Posterior vena cava (tissue), 2 donors: ENCODE measurements at places on chromosomes 3 and 15. TPM values are rescaled to one million over a fixed set of nuclear protein-coding genes. Genes with fewer than 3 reads are reported as not detected.

DNA sequence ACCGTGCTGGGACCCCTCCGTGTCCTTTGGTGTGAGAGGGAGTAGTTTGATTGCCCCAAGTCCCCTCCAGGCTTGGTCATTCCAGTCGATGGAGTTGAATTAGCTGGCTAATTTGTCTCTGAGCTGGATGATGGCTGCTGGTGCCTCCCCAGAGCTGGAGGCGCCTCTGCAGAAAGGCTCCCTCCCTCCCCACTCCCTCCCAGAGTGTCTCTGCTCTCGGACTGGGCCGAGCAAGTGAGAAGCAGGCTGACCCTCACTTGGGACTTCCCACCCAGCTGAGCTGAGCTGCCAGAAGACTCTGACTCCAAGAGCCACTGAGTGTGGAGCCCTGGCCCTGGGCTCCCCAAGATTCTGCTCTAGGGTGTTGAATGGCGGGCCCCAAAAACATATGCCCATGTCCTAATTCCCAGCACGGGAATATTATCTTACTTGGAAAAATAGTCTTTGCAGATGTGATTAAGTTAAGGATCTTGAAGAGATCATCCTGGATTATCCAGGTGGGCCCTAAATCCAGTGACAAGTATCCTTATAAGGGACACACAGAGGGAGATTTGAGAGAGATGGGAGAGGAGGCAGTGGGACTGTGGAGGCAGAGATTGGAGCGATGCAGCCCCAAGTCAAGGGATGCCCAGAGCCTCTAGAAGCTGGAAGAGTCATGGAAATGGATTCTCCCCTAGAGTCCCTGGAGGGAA, 60.7 kb upstream of the TLE3 start:
- no peak for DNase-seq

- no peak for DNase-seq
Observed at GRCh38 chr3:9216736-9217135, 32.7 kb downstream of the SRGAP3 start.

DNA sequence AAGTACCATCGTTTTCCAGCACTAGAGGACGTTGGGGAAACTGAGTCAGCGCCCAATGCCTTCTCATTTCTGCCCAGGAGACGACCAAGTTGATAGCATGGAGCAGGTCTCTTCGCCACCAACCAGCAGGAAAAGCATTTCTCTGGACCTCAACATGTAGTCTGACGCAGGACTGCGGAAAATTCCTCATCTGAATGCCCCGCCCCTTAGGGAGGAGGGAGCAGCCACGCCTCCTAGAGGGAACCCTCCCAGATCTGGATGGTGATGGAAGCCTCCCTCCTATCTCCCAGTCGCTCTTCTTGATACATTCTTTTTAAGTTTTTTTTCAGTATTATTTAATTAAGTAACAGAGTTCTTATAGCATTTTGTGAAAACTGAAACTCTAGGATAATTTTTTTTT, 17.4 kb upstream of the MINDY4B start:
- DNase-seq: no peak

- DNase-seq: no peak
Observed at GRCh38 chr3:111471831-111472230, 70.2 kb upstream of the CD96 start.

- no peak for DNase-seq
Observed at GRCh38 chr15:29873947-29874411, 51.7 kb upstream of the TJP1 start.

- DNase-seq: no peak
Observed at GRCh38 chr3:144586382-144586781, 614.8 kb downstream of the DIPK2A start.

GRCh38 chr15:63983061-63983711, 63.1 kb downstream of the DAPK2 start:
- DNase-seq: peak; percentile 62

DNA sequence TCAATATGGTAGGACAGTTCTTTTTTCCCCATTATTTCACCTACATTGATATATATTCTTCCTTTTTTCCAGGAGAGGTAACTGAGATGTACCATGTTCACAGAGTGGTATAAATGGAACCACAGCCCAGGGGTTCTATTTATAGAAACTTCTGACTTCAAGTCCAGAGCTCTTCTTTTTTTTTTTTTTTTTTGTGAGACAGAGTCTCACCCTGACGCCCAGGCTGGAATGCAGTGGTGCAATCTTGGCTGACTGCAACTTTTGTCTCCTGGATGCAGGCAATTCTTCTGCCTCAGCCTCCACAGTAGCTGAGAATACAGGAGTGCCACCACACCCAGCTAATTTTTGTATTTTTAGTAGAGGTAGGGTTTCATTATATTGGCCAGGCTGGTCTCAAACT, 267.1 kb upstream of the TPRG1 start:
- no peak for DNase-seq

DNA sequence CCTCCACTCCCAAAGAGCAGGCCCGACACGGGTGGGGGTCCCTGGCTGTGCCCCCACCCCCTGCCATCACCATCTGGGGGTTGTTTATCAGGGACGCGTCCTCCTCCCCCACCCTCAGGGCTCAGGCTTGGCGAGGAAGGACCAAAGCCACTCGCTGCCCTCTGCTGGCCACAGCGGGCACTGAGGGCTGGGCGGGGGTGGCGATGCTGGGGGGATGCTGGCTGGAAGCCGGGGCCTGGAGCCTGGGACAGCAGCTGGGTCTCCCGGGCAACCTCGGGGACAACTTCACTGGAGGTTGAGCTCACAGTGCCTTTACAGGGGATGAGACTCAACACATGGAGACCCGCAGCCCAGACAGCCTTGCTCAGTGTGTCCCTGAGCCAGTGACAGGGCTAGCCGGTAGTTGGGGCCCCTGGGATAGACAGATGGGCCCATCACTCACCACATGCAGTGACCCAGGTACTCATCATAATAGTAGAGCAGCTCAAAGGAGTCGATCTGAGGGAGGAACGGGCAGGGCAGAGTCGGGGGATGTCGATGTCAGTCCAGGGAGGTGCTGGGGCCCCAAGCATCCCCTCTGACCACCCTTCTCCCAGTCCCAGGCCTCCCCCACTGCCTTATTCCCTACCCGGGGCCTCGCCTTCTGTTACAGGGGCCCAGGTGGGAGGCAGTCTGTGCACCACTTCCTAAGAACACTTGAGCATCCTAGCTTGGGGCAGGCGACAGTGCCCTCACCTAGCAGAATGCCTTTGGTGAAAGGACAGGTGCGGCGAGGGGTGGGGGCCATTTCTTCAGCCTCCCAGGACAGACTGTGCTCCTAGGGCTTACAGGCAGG, 5.9 kb upstream of the CALML4 start:
- peak; percentile 90 for DNase-seq

DNA sequence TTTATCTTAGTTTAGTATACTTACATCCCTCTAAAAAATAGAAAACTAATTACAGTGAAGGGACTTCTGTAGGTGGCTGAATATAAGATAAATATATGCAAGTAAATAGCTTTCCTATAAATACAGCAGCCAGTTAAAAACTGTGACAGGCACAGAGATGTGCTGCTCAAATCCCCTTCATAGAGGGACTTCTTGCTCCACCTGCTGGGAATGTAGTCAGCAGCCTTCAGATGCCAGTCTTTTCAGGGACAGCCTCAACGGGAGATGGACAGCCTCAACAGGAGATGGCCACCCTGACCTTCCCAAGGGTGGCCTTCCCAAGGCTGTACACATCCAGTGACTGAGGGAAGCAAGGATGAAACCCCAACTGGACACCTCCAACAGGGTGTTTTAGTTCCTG, 15.7 kb upstream of the PRR23E start:
- DNase-seq: no peak

GRCh38 chr3:48418140-48418539, 11.7 kb downstream of the PLXNB1 start:
- DNase-seq: no peak

- no peak for DNase-seq
Observed at GRCh38 chr3:15458212-15458780, 30.9 kb downstream of the EAF1 start.

GRCh38 chr15:33468740-33469139, 158.0 kb downstream of the RYR3 start:
- DNase-seq: no peak

GOLGA8T gene
- total RNA-seq: not detected

PLSCR2 gene
- total RNA-seq: 0.43 TPM

FANCD2OS gene
- total RNA-seq: not detected

ADIPOQ gene
- 1.9 TPM for total RNA-seq

KLHL6 gene
- total RNA-seq: 2.0 TPM

GP9 gene
- total RNA-seq: 0.48 TPM

SKOR1 gene
- 0.76 TPM for total RNA-seq

CKMT1B gene
- total RNA-seq: not detected
